ENCODE measurements at places on chromosomes 1 and 21.

GRCh38 chr1:58409890-58410289 is 136.6 kb downstream of the OMA1 start:
- no peak for DNase-seq

- DNase-seq, result peak; percentile 16
These were observed 698 bp downstream of the MOV10 start for GRCh38 chr1:112674986-112675727.

DNA sequence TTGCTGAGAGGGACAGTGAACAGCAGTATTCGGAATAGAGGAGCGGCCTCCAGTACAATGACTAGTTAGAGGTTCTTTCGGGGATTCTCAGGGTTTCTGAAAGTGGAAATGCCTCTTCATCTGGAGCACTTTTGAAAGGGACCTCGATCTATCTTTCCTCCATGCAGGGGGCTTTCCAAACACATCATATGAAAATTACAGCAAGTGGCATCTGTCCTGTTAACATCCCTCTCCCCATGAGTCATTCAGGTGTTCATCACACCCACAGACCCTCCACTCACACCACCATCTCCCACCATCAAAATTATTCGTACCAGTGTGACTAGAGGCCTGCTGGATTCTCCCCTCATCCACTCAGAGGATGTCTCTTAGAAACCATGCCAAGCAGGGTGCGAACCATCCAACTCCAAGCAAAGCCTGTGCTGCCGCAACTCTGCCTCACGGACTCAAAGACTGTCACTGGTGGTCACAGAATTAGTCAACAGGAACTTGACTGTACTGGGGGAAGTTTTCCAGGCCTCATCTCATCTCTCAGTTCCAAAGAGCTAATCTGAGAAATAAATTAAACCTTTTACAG is 211.1 kb downstream of the MRPL39 start:
- no peak for DNase-seq

- no peak for DNase-seq
These were observed 65.5 kb downstream of the PRRX1 start for GRCh38 chr1:170729225-170730002.

DNA sequence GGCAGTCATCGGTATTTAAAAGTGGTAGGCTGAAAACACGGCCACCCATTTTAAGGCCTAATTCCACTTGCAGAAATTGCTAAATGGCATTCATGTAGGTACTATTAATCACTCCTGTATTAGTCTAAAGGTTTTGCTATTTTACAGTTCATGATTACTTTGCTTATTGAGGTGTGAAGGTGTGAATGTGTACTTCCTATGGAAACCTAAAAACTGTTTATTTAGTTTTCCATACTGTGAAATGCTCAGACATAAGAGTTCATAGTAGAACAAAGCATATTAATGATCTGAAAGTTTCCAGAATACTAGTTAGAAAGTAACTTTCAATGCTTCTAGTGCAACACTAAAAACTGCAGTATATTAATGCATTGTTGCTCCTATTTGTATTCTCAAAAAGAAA is 69.8 kb downstream of the ITGB3BP start:
- no peak for DNase-seq

GRCh38 chr1:169877800-169878491 is 15.8 kb downstream of the SCYL3 start:
- DNase-seq, result no peak

- DNase-seq, result no peak
These were observed 7.0 kb upstream of the GPR88 start for GRCh38 chr1:100530880-100531487.

GRCh38 chr1:182357171-182357570 is 34.4 kb downstream of the GLUL start:
- no peak for DNase-seq

- peak; percentile 6 for DNase-seq
These were observed 16.3 kb downstream of the PDZK1 start for GRCh38 chr1:145690587-145691558.

DNA sequence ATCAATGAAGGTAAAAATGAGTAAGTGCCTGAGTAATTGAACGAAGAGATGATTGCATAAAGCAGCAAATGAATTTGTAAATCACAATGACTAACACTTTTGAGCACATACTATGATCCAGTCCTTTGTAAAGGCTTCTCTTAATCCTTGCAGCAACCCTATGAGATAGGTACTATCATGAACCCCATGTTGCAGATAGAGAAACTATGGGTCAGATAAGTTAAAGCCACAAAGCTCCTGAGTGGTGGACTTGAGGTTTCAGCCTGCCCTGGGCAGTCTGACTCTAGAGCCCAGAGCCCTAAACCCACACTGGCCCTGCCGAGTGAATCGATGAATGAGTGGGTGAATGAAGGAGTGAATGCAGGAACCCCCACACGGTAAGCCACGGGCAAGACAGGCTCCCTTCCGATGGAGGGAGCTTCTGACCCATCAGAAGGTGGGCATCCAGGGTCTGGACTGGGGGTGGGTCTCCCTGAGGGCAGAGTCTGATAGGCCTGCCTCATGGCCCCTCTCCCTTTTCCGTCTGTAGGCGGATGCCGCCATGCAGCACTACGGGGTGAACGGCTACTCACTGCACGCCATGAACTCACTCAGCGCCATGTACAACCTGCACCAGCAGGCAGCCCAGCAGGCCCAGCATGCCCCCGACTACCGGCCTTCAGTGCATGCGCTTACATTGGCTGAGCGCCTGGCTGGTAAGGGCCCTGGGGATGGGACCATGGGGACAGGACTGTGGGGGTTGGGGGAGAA is 17.0 kb downstream of the DMBX1 start:
- DNase-seq, result no peak

- no peak for DNase-seq
These were observed 283.1 kb downstream of the LMX1A start for GRCh38 chr1:165073185-165074007.

DNA sequence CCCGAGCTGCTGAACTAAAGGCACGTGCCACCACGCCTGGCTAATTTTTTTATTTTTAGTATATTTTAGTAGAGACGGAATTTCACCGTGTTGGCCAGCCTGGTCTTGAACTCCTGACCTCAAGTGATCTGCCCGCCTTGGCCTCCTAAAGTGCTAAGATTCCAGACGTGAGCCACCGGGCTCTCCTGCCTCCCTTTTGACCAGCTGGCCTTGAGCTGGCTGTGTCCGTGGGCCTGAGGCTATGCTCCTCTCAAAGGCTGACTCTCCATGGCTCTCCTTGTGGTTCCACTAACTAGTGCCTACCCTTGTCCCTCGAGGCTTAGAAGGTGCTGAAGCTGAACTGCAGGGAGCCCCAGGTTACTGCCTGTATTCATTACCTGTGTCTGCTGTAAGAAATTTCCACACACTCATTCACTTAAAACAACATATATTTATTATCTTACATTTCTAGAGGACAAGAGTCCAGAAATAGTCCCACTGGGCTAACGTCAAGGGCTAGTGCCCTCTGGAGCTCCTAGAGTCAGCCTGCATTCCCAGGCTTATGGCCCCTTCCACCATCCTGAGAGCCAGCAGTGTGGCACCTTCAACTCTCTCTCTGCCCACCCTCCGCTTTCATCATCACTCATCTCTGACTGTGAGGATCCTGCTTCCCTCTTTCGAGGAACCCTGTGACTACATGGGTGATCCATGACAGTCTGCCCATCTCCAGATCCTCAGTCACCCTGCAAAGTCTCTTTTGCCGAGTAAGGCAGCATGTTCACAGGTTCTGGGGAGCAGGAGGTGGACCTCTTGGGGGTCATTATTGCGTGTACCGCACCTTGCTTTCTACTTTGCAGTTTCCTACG is 34.9 kb downstream of the ETS2 start:
- no peak for DNase-seq

DNA sequence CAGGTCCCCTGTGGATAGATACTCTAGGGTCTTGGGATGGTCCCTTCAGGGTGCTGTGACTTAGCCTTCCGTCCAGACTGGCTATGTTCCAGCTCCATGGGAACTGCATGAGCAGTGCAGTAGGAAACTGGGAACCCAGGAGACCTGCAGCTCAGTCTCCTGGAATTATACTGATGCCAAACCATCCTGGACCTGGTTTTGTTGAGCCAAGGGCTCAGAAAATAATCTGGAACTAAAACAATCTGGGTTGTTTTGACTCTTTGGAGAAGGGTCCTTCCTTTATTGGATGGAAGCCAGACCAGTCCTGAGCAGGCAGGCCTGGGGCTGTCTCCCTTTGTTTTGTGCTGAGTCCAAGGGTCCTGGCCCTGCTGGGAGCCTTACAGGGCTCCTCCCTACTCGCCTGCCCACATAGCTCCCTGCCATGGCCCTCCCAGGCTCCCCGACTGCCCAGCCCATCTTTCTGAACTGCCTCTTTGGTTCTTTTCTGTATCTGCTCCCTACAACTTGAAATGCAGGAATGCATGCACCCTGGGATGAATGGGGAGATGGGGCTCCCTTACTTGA is 1.2 kb downstream of the IPO13 start:
- no peak for DNase-seq

- DNase-seq, result no peak
These were observed 217.6 kb upstream of the SAMSN1 start for GRCh38 chr21:14763695-14764064.

GRCh38 chr1:59272507-59272906 is 24.4 kb upstream of the FGGY start:
- DNase-seq, result no peak

DNA sequence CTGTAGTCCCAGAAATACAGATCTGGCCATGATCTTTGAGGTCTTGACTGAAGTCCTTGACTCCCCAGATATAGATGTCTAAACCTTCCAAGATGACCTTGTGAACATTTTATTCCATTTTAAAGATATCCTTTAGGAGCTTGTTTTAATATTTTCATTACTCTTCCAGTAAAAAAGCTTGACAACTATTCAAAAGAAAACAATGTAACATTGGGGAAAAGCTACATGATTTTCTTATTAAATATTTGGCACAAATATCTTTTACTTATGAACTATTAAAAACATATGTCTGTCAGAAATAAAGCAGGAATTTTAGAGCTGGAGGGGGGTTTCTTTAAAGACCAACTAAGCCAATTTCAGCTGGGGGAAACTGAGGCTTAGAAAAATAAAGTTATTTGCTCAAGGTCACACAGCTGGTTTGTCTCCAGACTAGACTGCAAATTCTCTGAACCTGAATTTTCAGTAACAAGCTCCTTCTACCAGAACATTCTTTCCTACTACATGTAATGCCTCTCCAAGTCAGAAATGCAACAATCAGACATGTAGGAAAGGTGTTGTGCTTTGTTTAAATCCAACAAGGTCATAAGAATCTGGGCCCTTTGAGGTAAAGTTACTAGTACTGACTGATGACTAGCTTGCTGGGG is 67.0 kb upstream of the PTCH2 start:
- DNase-seq, result no peak

- peak; percentile 10 for DNase-seq
These were observed 243.0 kb downstream of the SLC45A1 start for GRCh38 chr1:8560611-8561544.

- DNase-seq, result no peak
These were observed 34.4 kb downstream of the HHAT start for GRCh38 chr1:210363119-210363518.

DNA sequence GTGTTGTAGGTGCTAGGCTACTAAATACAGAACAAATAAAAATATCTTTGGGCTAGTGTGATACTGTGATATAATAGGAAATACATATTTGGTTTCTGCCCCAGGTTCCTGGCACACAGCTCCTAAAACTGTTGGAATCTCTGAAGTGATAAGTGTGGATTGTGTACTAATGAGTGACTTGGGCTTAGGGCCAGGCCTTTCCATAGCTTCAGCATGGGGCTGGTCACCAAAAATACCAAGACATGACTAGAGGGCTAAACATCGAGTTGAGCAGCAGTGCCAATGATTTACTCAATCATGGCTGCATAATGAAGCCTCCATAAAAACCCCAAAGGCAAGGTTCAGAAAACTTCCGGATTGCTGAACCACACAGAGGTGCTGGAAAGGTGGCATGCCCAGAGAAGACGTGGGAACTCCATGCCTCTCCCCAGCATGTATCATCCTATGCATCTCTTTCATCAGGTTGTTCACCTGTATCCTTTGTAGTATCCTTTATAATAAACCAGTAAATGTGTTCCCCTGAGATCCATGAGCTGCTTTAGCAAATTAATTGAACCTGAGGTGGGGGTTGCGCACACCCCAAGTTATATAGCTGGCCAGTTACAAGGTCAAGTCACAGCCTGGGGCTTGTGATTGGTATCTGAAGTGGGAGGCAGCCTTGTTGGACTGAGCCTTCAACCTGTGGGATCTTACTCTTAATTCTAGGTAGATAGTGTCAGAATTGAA is 51.6 kb downstream of the ZMYM4 start:
- no peak for DNase-seq

GRCh38 chr1:227325156-227325555 is 6.9 kb upstream of the CDC42BPA start:
- DNase-seq, result no peak

GRCh38 chr1:64851664-64852063 is 106.8 kb downstream of the RAVER2 start:
- DNase-seq, result no peak

- DNase-seq, result no peak
These were observed 11.8 kb downstream of the PADI4 start for GRCh38 chr1:17319561-17320350.

DNA sequence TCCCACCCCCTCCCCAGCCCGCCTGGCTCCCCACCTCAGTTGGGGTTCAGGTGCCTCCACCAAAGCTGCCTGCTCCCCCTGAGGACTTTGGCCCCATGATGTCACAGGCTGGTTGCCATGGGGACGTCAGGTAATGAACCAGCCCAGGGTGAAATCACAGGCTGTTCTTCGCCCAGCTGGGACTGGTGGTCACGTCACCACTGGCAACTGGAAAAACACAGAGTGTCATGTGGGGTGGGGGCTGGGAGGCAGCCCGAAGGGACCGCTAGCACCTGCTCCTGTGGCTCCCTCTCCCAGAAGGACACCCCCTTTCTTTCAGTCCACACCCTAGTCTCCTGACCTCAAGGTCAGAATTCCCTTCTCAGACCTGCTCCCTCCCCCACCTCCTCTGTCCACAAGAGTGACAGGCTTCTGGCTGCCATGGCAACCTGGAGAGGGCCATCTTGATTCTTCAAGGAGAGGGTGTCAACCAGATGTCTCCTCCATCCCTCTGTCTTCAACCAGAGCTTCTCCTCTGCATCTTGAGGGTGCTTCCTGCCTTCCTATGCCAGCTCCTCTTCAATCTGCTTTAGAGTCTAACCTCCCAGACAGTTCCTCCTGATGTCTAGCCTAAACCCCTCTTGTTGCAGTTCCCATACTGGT is 6.2 kb downstream of the FAM131C start:
- DNase-seq, result no peak

GRCh38 chr1:85121744-85122143 is 73.4 kb upstream of the MCOLN3 start:
- no peak for DNase-seq

- DNase-seq, result no peak
These were observed 2.6 kb downstream of the PTAFR start for GRCh38 chr1:28173980-28174297.

- no peak for DNase-seq
These were observed 221.5 kb downstream of the RERE start for GRCh38 chr1:8595941-8596340.

GRCh38 chr1:192713921-192714320 is 78.0 kb downstream of the RGS13 start:
- DNase-seq, result no peak
